ENCODE measurements at places on chromosomes 7 and 10.

GRCh38 chr7:101567230-101567629 is 61.9 kb downstream of the MYL10 start:
- no peak for DNase-seq

GRCh38 chr7:22658031-22658430 is 69.0 kb upstream of the IL6 start:
- no peak for DNase-seq

DNA sequence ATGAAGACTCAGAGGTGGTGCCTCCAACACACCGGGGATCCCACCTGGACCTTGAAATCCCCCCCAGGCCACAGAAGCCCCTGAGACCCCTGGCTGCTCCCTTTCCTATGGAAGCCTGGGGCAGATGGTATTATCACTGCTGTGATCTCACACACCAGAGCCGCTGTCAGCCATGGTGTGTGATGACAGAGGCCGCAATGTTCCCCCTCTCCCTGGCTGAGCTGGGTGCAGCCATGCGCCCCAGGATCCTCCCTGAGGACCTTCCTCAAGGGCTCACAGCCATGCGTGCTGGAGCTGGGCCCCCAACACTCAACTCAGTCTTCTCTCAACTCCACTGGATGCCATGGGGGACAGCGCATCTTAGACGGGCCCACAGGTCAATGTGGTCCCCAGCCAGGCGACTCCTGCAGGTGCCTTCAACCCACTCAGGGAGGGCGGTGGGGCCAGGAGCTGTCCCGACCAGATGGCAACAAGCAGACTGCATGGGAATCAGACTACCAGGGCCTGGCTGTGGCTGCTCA is 44.9 kb downstream of the VIPR2 start:
- DNase-seq: no peak

DNA sequence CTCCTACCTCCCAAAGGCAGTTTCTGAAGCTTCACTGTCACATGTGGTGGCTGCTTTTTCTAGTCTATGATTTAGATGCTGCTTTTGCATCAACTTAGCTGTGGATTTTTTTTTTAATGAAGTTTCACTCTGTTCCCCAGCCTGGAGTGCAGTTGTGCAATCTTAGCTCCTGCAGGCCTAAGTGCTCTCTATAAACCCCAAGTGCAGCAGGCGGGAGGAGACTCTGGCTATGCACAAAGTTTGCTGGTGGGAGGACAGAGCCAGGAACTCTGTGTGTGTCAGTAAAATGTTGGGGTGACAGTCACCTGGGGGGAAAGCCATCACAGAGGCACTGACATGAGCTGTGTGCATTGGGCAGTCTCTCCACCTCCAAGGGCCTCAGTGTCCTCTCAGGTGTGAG is 138.8 kb upstream of the FAM20C start:
- DNase-seq: no peak

- no peak for DNase-seq
Measured at GRCh38 chr10:116665541-116666125, 44.9 kb downstream of the PNLIPRP2 start.

DNA sequence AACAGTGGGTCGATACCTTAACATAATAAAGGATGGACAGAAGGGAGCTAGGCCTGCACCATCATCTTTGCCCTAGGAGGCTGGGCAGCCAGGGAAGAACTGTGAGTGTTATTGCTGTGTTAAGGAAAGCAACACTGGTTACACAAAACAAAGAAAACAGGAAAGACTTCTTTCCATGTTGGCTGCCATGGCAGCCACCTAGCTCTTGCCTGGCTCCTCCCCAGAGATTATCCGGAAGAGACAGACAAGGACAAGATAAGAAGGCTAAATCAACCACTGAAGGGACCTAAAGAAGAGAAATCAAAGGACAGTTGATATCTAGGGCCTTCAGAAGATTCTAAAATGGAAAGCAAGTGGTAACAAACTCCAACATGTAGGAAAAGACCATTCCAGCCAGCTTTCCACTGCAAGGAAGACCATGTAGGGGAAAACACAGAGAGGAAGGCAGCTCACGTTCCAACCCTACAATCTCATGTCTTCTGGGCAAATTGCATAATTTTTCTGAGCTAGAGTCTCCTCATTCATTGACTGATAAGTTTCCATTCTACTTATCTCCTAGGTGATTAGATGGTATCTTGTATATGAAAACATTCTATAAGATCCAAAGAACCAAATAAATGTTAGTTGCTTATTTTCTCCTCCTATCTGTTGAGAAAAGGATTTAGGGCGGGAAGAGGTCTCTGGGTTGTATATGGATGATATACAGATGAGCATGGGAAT is 51.2 kb downstream of the SP8 start:
- DNase-seq: no peak

- no peak for DNase-seq
Measured at GRCh38 chr7:29748286-29749099, 57.8 kb upstream of the WIPF3 start.

GRCh38 chr7:157475601-157476000 is 138.8 kb downstream of the DNAJB6 start:
- no peak for DNase-seq

DNA sequence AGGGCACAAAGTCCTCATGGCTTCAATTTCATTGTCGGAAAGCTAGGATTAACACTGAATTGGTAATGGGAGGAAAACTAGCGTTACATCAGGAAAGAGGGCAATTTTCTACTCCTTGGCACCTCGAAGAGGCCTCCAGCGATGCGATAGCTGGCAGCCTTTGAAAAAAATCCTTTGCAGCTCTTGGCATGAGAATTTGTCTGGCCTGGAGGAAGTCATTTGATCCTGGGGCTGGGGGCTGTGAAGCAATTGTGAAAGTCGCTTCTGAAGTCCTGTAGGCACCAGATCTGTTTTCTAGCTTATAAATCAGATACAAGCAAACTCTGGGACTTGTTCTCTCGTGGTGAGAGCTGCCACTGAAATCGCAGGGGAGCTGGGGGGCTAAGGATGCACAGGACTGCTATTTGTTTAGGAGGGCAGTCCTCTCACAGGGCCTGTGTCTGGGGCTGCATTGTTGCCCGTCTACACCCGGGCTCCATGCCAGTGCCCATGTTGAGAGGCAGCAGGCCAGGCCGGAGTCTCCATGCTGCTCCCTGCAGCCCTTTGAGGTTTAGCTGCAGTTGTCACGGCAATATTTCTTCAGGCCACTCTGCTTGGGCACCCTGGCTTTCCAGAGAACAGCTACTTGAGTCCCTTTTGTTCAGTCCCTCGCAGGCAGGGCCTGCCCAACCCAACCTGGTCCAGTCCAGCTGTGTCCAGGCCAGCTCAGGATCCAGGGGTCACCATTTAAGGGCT is 206.8 kb upstream of the LYZL1 start:
- no peak for DNase-seq

DNA sequence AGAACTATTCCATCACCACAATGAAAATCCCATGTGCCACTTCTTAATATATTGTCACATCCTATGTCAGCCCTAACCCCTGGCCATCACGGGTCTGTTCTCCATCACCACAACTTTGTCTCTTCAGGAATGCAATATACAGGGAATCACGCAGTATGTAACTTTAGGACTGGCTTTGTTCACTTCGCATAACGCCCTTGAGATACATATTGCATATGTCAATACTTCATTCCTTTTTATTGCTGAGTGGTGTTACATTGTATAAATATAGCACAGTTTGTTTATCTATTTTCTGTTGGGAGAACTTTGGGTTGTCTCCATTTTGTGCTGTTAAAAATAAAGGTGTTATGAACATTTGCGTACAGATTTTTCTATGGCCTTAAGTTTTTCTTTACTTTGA is 195.4 kb upstream of the ZMIZ1 start:
- DNase-seq: no peak

DNA sequence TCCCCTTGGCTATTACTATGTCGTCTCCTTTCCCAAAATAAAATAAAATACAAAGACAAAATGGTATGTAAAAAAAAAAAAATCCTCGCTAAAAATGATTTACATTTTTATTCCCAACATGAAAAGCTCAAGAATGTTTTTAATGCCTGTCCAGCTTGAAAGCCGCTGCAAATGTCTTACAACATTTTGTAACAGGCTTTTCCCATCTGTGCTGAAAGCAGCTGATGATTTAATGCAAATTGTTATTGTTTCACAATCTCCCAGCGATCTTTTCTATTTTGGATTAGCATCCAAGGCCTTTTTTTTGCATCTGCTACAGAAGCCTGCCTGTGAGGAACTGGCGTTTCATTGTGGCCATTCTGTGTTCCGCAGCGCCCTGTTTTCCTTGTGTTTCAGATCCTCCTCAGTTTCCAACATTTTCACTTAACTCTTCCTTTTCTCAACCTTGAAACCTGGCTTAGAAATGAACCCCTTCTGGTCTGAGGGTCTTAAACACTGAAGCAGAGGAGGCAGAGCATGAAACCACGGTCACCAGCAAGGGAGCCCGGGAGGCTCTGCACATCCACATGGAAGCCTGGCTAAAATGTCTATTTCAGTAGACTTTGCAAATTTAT is 712.1 kb downstream of the PARD3 start:
- no peak for DNase-seq

GRCh38 chr10:101141616-101142532 is 10.8 kb downstream of the TLX1 start:
- no peak for DNase-seq

DNA sequence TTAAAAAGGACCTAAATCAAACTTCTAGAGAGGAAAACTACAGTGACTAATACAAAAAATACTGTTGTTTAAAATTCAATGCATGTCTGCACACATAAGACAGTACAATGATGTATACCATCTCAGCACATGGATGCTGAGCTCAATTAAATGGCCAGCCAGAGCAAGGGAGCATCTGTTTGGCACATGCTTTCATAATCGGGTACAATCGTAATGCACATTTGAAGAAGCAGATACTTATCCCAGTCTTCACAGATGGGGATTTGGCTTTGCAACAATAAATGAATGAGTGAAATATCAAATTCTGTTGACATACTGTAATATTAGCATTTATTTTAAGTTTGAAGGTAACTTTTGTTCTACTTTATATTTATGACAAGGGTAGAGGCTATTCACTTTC is 187.8 kb downstream of the CRPPA start:
- no peak for DNase-seq

DNA sequence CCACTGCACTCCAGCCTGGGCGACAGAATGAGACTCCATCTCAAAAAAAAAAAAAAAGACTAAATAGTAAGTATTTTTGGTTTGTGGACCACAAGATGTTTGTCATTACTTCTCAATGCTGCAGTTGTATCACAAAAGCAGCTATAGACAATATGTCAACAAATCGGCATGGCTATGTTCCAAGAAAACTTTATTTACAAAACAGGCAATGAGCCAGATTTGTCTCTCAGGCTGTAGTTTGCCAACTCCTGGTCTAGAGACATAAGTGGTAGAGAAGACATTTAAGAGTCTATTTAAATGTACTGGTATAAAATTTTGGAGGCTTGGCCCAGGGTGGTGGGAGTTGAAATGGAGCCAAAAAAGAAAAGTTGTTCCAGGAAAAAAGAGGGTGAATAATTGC is 185.8 kb downstream of the SORCS1 start:
- DNase-seq: no peak

GRCh38 chr10:90930971-90931871 is 10.3 kb upstream of the ANKRD1 start:
- DNase-seq: no peak

GRCh38 chr10:24382045-24382444 is 173.1 kb downstream of the KIAA1217 start:
- no peak for DNase-seq

- DNase-seq: no peak
Measured at GRCh38 chr10:71838264-71839211, 12.5 kb downstream of the PSAP start.

DNA sequence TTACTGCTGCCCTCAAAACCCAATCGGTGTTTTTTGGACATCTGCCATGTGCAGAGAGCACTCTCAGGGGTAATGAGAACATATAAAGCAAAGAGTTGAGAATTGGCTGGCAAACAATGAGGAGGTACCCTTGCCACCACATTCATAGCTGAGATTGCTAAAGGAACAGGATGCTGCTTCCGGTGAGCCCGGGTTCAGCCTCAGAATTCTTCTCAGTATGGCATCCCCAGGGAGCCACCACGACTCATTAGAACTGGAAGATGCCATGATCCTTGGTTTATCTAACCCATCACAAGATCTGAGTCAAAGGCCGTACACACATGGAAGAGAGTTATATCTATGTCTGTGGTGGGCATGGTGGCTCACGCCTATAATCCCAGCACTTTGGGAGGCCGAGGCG is 174.4 kb downstream of the ARID5B start:
- no peak for DNase-seq

DNA sequence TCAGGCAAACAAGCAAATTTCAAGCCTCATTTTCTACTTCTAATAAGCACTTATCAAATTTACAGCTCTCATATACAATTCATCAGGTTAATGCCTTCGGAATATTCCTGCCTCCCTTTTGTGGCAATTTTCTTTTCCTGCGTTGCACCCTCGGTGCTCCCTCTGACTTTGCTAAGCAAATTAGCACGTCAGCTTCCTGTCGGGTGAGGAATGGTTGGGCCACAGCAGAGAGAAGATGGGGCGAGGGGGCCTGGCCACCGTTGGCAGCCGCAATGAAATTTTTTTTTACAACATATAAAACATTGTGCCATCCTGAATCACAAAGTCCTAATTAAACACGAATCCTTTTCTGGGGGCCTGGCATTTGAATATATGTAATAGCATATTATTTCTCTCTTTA is 28.1 kb downstream of the ELFN1 start:
- no peak for DNase-seq

All from cortex of kidney (tissue), 1 donor.